NCI-H2029 treated with DMSO at 0.1 percent for 48 hours (cell line): ENCODE measurements at places on chromosomes 3 and 15.

DNA sequence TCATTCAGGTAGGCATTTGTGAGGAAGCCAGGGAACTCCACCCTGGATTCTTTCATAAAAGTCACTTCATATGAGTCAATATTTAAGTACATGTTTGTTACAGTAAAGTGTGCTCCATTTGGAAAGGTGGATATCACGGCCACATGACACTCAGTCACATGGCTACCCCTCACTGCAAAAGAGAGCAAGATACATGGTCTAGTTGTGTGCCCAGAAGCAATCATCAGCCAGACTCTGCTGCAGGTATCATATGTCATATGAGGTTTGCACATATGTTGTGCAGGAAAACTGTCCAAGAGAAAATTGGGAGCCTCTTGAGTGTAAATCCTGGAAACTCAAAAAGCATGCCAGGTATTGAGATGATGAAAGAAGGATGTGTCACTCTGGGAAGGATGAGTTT is 55.0 kb upstream of the NMNAT3 start:
- peak; percentile 43 for DNase-seq

- no peak for DNase-seq
Observed at GRCh38 chr3:169998668-169999131, 32.1 kb downstream of the SEC62 start.

- DNase-seq, result no peak
Observed at GRCh38 chr3:65338571-65338970, 650.8 kb upstream of the ADAMTS9 start.

DNA sequence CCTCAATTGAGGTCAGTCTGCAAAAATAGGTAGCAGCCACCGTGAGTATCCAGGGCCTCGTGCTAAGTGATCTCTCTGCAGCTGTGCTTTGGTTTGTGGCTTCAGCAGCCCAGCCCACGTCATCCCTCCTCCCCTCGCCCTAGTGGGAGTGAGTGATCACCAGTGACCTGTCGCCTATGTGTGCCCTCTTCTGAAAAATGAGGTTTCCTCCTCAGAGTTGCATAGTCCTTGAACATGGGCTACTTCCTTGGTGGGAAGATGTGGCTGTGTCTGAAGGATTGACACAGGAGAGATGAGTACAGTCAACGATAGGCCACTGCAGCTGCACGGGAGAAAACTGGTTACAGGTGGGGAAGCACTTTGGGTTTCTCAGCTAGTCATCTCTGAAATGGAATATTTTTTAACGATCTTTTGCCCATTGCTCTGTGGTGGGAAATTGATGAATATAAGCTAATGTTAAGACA is 144.8 kb upstream of the BHLHE40 start:
- DNase-seq, result no peak

DNA sequence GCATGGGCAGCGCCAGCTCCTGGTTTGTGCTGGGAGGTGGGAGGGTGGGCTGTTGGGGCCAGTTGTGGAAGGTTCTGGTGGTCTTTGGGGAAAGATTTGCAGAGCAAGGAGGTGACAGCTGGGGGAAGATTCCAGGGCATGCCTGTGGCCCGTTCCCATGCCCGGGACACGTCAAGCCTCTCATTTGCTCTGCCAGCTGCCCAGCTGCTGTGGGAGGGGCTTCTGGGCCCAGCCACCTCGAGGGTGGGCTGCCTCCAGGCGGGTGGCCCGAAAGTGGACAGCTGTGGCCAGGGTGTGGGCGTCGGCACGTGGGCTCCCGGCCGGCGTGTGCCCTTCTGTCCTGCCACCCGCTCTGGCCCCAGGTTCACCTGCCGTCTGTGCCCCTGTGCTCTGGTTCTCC is 17.2 kb downstream of the PLXNA1 start:
- DNase-seq, result no peak

DNA sequence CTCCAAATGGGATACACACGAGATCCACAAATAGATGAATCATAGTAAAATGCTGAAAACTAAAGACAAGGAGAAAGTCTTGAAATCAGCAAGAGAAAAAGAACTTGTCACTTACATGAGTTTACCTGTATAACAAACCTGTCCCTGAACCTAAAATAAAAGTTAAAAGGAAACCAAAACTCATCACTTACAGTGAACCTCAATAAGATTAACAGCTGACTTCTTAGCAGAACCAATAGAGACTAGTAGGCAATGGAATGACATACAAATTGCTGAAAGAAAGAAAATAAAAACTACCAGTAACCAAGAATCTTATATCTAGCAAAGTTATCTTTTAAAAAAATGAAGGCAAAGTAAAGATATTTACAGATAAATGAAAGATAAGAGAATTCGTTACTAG is 27.4 kb downstream of the SEC22A start:
- no peak for DNase-seq

DNA sequence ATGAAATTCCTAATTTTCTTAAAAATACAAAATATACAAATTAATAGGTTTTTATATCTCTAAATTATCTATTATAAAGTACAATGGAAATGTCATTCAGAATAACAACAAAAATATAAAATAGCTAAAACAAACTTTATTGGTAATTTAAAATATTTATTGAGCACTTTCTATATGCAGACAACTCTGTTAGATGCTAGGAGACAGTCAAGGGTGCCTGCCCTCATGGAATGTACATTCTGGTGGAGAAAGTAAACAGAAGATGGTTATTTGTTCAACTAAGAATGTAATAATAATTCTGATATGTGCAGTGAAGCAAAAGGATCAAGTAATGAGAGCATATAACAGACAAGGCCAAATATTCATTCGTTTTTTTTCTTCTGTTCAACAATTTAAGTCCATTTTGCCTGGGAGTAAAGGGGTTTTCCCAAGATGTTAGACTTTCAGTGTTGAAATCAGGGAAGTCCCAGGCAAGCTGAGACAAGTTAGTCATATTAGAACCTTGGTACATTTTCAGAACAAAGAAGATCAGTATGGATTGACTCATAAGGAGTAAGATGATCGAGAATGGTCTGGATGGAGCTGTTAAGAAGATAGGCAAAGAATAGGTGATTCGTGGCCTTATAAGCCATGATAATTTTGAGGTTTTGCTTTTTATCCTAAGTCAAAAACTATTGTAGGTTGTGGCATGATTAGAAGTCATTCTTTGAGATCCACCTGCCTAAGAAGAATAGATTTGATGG is 150.2 kb upstream of the MLF1 start:
- no peak for DNase-seq

DNA sequence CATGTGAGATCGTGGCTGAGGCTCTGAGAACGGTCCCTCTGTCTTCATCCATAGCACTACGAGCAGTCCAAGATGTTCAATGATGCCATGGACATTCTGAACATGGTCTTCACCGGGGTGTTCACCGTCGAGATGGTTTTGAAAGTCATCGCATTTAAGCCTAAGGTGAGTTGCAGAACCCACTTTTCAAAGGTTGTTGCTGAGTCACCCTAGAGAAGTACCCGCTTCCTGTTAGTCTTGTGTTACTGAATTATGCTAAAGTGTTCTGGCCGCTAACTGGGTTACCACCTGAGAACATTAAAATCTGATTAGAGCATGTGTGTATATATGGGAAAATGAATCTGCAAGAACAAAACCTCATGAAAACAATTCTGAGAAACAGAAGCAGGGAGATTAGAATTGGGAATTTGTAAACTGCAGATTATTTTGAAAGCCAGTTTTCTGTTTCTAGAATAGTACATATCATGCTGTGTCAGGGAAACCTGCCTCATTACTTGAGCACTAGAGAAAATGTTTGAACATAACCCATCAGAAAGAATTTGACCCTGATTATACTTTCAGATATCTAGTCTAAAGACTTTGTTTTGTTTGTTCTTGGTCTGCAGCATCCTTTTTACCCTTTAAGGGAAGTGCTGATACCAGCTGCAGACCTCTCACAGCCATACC is 92.6 kb downstream of the CHDH start:
- DNase-seq, result no peak

GRCh38 chr3:43062040-43062563 is 43.8 kb downstream of the POMGNT2 start:
- DNase-seq, result no peak

- DNase-seq, result no peak
Observed at GRCh38 chr15:62173215-62173614, 8.1 kb upstream of the C2CD4B start.

DNA sequence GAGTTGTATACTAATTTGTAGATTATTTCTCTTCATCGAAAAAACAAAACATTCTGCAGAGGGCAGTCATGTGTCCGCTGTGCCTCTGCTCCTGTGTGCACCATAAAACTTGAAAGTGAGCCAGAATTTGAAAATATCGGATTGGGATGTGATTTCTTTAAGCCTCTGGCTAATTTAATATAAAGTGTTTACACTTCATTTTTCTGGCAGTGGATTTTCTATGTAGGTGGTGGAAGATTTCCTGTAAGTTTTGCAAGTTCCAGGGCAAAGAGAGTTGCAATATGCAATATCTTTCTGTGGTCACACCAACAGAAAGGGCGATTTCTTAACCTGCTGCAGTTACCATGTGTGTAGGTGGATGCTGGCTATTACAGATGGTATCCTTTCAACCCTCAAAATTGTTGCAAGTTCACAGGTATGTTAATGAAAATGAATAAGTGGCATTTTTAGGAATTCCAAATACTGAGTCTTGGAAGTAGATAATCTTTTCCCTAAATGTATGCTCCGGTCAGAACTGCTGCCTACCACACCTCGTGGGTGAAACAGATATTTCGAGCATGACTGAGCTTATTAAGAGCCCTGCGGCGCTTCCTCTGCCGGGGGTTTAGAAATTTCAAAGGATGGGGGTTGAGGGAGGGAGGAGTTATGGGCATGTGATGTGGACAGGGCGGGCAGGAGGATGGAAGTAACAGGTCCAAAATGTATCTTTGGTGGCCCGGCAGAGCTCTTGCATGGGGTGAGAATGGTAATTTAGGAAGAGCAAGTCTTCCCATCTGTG is 134.0 kb downstream of the PGPEP1L start:
- no peak for DNase-seq

- peak; percentile 19 for DNase-seq
Observed at GRCh38 chr15:93030430-93031102, 58.4 kb downstream of the RGMA start.

DNA sequence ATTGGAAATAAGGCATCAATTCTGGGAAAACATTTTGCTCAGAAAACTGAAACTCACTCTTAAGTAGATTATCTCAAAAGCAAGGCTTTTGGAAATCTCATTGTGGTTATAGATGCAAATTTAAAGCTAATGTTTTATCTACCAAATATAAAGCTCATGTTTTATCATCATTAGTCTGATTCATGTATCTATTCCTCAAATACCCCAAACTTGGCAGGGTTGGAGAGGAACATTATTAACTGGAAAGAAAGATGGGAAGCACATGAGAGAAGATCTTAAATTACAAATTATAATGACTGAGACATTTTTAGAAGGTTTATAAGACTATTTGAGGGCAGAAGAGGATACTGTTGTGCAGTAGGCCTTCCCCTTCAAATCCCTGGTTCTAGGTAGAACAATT is 137.3 kb upstream of the TGFBR2 start:
- no peak for DNase-seq

DNA sequence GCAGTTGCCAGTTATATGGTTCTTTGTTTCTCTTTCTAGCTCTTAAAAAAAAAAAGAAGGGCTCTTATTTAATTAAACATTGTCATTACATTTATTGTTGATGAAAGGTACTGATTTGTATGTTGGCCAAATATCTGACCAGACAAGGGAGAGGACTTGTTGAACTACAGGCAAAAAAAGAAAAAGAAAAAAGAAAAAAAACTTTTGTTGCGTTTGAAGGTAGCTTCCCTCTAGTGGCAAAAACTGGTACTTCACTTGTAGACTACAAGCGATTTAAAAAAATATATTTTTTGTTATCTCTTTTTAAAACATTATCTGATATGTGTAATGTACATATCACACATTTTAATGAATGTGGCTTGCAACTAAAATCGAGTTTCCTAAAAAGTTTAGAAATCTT is 280.6 kb downstream of the ROBO2 start:
- DNase-seq, result peak; percentile 7

DNA sequence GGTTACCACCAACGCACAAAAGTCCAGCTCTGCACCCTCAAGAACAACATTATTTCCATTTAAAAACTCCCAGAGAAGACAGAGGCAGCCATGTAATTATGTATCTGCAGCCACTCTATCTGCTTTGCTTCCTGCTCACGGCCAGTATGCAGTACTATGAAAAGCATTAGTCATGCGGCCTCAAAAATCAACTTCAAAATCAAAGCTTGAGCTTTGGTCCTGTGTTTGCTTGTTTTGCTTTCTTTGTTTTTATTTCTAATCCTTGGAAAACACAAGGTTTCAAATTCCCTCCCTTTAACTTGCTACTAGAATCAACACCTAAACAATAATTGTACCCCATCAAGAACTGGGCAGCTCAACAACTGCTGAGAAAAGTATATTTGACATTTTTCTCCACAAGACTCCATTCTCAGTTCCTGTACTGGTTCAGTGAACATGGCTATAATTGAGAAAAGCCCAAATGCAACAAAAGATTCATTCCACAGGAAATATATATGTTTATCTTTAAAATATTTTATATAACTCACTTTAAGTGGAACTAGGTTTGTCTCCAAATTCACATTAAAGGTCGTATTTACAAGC is 37.6 kb downstream of the GBE1 start:
- no peak for DNase-seq

- DNase-seq, result no peak
Observed at GRCh38 chr15:64763021-64763420, 12.4 kb downstream of the RBPMS2 start.

DNA sequence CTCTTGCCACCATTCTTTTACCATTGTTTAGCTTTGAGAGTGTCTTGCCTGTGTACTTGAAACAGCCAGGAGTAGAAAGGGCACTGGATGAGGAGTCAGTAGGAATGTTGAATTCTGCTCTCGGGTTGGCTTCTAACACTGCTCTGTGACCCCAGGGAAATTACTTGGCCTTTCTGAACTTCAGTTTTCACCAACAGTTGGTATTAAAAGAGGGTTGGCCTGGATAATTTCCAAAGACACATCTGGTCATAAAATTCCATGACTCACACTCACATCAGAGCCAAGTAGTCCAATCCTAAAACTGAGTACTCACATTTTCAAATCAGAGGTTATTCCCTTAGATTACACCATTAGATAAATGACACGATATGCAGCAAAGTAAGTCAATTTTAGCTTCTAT is 141.6 kb downstream of the ECT2 start:
- no peak for DNase-seq

DNA sequence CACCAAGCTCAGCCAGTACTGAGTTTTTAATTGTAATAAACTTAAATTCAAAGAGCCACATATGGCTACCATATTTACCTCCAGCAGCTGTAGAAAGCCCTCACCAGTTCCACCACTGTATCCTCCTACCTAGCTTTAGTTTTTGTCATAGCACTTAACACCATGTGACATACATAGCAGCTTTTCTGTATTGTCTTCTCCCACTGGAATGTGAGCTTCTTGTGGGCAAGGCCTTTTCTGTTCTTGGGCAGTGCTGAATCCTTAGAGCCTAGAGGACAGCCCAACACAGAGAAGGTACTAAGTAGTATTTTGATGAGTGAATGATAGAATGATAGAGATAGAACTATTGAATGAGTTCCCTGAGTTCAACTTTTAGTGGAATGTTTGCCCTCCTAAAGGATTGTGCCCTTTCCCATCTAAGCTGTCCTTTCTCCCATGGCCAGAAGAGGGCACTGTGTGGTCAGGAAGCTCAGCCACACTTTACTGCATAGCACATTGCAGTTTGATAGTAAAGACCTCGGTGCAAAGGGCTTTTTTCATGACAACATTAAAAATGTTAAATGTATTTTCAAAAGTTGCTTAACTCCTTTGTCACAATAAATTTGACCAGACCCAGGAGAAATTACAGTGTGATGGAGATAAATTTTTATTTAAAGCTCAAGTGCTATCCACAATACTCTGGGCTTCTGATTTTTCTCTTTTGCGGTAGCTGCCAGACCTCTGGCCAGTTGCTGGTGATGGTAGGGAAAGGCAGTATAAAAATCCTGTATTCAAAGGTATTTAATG is 115.8 kb downstream of the GHSR start:
- peak; percentile 26 for DNase-seq
